ENCODE measurements at places on chromosomes 3 and 15. TPM values are rescaled to one million over a fixed set of nuclear protein-coding genes. Genes with fewer than 3 reads are reported as not detected.

DNA sequence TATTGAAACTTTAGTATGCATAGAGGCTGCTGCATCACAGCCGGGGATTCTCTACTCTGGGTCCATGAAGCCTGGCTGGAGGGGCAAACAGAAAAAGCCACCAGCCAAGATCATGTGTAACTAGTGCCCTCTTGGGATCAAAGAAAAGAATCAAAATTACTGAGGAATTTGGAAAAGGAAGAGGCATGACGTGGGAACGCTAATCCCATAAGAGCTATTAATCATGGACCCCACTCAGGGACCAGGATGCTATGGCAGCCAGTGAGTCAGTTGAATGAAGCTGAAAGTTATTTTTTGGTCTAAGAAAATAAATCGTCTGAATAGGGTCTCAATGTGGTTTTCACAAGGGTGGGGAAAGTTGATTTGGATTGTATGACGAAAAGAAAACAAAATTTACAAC, 1165.1 kb downstream of the ROBO2 start:
- peak; percentile 3 for DNase-seq

DNA sequence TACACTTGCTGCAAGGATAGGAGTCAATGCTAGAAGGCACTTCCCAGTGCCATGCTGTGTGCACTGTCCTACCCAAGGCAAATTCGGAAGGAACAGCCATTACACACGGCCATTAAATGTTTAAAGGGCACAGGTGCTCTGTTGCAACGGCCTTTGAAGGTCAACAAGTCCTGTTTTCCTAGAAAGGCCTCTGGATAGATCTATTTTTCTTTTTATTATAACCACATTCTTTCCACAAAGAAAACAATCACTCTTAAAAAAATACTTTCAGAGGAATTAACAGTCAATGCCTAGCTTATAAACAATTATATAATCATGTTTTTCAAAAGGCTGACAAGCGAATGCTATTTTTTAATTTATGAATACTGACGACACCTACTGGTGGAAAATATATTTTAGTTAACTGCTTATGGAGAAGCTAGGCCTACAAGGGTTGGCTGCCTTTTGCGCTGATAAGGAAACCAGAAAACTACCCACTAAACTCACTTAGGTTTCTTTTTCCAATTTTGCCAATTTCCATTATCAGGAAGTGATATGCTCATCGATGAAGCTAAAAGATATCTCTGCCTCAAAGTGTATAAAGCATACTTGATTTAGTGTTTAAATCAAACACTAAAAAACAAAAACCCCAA, 2.4 kb downstream of the ARHGEF3 start:
- no peak for DNase-seq

TP63 gene
- 1.2 TPM for total RNA-seq

GRCh38 chr3:142224482-142225072, 808 bp downstream of the GK5 start:
- no peak for DNase-seq

EFCC1 gene
- 16.8 TPM for total RNA-seq

DNA sequence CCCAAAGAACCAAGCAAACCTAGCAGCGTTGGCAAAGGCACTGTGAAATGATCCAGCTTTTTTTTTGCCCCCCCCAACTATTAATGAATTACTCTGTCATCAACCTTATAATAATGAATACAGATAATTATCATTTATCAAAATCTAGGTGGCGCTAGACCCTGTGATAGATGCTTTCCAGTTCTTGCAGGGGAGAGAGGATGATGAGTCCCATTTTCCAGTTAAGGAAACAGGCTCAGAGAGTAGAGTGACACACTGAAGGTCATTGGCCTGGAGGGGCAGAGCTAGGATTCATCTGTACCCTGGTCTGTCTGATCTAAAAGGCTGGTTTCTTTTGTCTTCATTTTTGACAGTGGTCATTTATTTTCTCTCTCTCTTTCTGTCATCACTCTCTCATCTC, 5.0 kb downstream of the ACOX2 start:
- DNase-seq: no peak

GRCh38 chr3:171760477-171760876, 49.8 kb downstream of the PLD1 start:
- no peak for DNase-seq

GRCh38 chr3:133574260-133574881, 885 bp downstream of the CDV3 start:
- peak; percentile 78 for DNase-seq

- no peak for DNase-seq
These were observed 254.1 kb upstream of the CTDSPL start for GRCh38 chr3:37607604-37608003.

DNA sequence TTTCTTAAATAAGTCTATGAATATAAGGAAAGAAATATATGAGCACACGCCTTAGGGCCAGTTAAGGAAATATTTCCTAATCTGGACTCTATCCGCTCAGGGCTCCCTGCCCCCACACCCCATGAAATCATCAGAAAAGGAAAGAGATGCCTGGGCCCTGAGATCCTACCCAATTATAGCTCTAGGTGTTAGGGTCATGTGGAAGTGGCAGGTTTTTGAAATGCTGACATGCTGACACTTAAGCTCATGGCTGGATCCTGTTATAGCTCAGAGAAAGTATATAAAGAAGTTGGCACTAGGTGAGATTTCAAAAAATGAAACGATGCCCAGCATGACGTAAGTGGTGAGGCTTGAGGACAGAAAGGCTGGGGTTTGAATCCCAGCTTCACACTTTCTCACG, 43.5 kb upstream of the AKAP13 start:
- DNase-seq: no peak

SLC22A13 gene
- 0.54 TPM for total RNA-seq

DNA sequence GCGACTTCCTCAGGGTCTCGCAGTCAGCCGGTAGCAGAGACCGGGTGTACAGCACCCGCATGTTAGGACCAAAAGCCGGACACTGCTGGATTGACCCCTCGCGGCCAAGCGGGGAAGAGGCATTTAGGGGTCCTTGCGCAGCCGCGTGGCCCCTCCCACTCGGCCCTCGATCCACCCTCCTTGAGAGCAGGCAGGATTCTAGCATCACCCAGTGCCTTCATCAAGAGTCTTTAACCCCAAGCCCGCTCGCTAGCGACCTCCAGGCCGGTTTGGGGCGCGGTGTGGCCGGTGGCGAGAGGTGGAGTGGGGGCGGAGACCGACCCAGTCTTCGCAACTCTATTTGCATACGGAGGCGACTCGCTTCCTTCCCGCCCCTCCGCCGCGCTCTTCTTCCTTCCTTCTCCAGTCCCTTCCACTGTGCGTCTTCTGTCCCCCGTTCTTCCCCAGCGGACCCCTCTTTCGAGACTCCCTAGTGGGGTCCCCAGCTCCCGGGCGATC, at the start of gene ST6GAL1:
ST6GAL1 (plus strand) TSS at position 384 of the 498 bp plus-strand sequence. CDS start 112,178 bp downstream, outside the sequence.
- DNase-seq: peak; percentile 73

- no peak for DNase-seq
These were observed 217.5 kb downstream of the ALCAM start for GRCh38 chr3:105584003-105584790.

- peak; percentile 19 for DNase-seq
These were observed 9.5 kb downstream of the COPS2 start for GRCh38 chr15:49145651-49146609.

DNA sequence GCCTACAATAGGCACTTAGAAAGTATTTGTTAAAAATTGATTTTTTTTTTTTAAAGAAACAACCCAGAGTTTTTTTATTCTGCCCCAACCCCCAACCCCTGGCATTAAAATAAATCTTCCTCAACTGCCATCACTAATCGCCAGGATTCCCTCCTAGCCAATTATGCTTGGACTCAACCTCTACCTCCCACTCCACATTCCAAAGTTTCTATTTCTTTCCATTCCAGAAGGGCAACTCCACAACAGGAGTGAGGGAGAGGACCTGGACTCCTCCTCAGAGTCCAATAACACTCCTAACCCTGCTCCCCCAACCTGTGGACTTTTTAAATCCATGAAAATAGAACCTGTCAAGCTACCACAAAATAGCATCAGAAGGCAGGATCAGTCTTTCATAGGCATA, 99.4 kb downstream of the ADAMTS9 start:
- no peak for DNase-seq

NLGN1 gene
- 2.9 TPM for total RNA-seq

- DNase-seq: no peak
These were observed 11.1 kb upstream of the SATB1 start for GRCh38 chr3:18436213-18436612.

- no peak for DNase-seq
These were observed 1007.2 kb upstream of the ALCAM start for GRCh38 chr3:104359546-104359945.

GRCh38 chr3:133965013-133965570, 64.6 kb downstream of the SLCO2A1 start:
- no peak for DNase-seq
